ENCODE measurements at places on chromosomes 16 and 17.

DNA sequence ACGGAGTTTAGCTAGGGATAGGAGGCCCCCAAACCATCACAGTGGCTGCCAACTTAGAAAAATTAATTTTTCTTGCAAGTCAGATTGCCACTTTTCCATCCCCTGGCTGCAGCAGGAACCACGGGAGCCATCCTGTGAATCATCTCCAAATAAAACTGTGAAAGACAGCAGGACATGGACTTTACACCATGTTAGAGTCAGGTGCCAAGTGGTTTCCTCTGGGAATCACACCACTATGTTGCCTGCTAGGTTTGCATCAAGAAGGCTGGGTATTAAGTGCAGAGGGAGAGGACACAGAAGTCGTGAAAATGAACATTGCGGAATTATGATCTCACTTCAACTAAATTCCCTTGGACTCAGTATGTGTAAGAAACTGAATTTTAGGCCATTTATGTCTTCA is 471.3 kb upstream of the GOT2 start:
- DNase-seq = no peak

DNA sequence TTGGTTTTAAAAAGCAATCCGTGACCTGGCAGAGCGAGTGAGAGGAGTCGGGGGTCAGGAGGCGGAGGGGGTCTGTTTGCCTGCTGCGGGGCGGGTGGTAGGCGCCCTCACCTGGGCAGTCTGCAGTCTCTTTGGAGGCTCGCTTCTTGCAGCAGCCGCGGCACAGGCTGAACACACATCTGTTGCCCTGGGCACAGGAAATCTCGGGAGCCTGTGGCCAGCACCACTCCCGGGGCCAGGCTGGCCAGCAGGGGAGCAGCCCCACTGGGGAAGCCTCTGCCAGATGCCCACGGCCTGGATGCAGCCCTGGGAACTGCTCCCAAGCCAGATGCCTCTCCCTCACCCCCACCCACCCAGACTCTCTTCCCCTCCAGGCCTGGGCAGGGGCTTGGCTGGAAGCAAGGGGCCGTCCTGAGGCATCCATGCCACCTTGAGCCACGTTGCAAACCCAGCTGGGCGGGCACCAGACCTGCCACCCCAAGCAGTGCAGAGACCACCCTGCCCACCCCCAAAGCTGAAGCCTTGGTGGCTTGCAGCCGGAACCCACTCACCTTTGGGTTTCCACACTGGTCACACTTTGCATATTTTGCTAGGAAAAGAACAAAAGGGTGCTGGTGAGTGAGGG is 6.6 kb downstream of the GPS1 start:
- no peak for DNase-seq

GRCh38 chr16:87463722-87464690 is 28.8 kb downstream of the ZCCHC14 start:
- peak; percentile 88 for DNase-seq

- DNase-seq = no peak
Measured at GRCh38 chr17:28519236-28519635, 13.1 kb downstream of the FOXN1 start.

DNA sequence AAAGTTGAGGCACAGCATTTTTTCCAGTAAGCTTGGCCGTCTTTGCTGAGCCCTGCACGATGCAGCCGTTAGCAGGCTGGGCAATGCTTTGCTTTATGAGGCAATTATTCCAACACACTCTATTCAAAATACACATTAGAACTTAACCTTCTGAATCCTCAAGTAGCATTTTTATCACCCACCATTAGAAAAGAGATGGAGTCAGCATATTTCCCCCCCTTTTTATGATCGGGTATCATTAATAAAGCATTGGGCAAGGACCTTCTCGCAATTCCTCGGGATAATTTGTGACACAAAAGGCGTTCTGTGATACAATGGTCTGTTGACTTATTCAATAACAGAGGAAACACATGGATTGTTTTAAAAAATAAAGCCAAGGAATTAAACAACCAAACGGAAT is 374.5 kb upstream of the RBFOX1 start:
- DNase-seq = no peak

GRCh38 chr17:15496735-15497670 is 29.6 kb upstream of the CDRT4 start:
- DNase-seq = no peak

DNA sequence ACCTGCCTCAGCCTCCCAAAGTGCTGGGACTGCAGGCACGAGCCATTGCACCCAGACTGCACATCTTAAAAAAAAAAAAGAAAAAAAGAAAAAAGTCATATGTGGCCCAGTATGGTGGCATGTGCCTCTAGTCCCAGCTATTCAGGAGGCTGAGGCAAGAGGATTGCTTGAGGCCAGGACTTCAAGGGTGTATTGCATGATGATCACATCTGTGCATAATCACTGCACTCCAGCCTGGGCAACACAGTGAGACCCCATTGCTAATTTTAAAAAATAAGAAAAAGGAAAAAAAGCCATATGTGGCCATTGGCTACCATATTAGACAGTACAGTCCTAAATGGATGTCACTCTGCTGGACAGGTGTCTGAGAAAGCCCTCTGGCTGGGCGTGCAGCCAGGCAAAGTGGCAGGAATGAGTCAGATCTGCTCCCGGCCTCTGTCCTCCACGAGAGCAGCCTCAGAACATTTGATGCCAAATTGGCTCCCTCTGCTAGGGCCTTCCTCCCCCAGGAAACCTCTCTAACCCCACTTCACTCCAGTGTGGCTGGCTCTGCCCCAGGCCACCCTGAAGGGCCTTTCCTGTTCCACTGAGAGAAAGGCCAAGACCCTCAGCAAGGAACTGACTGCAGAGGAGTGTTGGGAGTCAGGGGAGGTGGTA is 14.7 kb downstream of the CA7 start:
- peak; percentile 53 for DNase-seq

DNA sequence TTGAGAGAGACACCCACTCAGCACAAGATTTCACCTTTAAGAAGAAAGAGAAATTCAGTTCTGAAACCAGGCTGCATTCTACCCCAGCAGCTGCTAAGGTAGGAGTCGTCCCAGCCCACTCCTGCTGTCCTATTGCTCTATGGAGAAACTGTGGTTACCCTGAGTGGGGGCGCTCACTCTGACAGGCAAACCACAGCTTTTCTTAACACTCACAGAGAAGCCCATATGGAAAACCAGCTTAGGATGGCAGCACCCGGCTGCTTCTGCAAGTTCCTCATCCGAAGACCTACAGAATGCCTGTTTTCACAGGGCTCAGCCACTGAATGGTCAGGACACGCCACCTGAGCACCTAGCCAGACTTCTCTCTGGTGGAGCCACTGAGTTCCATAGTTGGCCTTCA is 7.5 kb downstream of the ATP5PD start:
- no peak for DNase-seq

GRCh38 chr17:47286198-47286914 is 32.7 kb downstream of the ITGB3 start:
- peak; percentile 79 for DNase-seq

- DNase-seq = no peak
Measured at GRCh38 chr17:82490512-82491195, 28.9 kb upstream of the FOXK2 start.

DNA sequence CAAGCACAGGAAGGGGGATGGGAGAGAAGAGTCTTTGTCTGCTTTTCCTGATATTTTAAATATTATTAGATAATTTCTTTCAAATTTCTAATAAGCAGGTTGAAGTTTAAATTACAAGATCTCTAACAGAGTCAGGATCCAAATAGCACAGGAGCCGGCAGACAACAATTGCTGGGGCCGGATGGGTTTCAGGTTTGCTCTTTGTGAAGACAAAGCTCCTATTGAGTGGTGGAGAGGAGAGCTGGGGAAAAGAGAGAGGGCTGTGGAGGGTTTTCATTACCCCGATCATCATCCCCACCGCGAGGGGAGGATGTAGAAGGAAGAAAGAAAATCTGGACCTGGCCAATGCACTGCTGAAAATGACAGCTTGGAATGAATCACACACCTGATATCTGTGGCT is 197.3 kb downstream of the SOX9 start:
- no peak for DNase-seq

GRCh38 chr17:62663304-62663703 is 35.8 kb downstream of the MRC2 start:
- peak; percentile 10 for DNase-seq

GRCh38 chr17:71118039-71118438 is 948.7 kb downstream of the KCNJ2 start:
- DNase-seq = no peak
